ENCODE measurements at places on chromosomes 2 and 18. TPM values are rescaled to one million over a fixed set of nuclear protein-coding genes. Genes with fewer than 3 reads are reported as not detected.

PMAIP1 gene
- total RNA-seq: 18.0 TPM

VWC2L gene
- total RNA-seq: not detected

PCGF1 gene
- 31.7 TPM for total RNA-seq

ACKR3 gene
- 9.4 TPM for total RNA-seq

INPP5D gene
- 0.61 TPM for total RNA-seq

KHK gene
- 9.5 TPM for total RNA-seq
